ENCODE measurements at places on chromosomes 1 and 21. TPM values are rescaled to one million over a fixed set of nuclear protein-coding genes. Genes with fewer than 3 reads are reported as not detected.

The ZSCAN20 gene
- total RNA-seq, result 7.2 TPM

The FNDC5 gene
- 66.2 TPM for total RNA-seq

DNA sequence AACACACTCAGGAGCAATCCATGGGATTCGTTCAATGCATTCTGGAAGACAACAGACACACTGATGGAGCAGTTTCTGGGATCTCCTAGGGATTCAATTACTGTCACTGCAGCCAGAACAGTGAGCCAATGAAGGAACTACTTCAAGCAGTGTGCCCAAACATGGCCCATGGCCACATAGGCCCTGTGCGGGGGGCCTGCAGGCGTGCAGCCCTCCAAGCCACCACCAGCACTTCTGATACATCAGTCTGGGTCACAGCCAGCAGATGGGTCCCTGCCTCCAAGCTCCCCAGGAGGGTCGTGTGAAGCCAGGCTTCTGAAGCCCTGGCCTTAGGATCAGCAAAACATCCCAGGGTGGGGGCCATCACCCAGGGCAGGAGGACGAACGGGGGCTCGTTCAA, 99.3 kb downstream of the RAVER2 start:
- no peak for DNase-seq
- no peaks in the 10 kb centered on the region for H3K4me1 ChIP-seq
- H3K4me3 ChIP-seq, result no peak overlapping the region
- no peak overlapping the region for H3K27ac ChIP-seq
- no peaks in the 10 kb centered on the region for H3K27me3 ChIP-seq

DNA sequence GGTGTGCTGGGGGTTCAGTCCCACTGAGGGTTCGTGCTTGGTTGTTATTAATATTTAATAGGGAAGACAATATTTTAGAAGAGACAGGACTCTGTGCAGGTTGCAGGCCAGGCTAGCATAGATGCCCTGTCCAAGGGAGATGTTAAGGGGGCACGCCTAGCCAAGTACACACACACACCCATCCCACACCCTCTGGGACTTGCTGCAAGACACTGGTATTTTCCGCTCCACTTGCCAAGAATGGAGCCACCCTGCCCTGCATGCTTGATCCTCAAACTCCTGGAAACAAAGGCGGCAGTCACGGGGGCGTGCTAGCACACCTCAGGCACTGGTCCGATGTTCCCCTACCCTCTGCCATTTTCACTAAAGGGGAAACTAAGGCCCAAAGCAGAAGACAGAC, 99.1 kb downstream of the MRPL37 start:
- peaks cover 39% of the 10 kb centered on the region for H3K4me1 ChIP-seq
- H3K27me3 ChIP-seq, result no peaks in the 10 kb centered on the region
- no peaks in the 10 kb centered on the region for H3K36me3 ChIP-seq
- no peak for DNase-seq
- H3K4me3 ChIP-seq, result no peak overlapping the region

- no peak overlapping the region for H3K4me3 ChIP-seq
- DNase-seq, result no peak
- no peaks in the 10 kb centered on the region for H3K27me3 ChIP-seq
- H3K27ac ChIP-seq, result no peak overlapping the region
- peaks cover 17% of the 10 kb centered on the region for H3K36me3 ChIP-seq
Measured at GRCh38 chr1:226635456-226635941, 86.9 kb downstream of the STUM start.
